ENCODE measurements at places on chromosomes 1 and 21.

DNA sequence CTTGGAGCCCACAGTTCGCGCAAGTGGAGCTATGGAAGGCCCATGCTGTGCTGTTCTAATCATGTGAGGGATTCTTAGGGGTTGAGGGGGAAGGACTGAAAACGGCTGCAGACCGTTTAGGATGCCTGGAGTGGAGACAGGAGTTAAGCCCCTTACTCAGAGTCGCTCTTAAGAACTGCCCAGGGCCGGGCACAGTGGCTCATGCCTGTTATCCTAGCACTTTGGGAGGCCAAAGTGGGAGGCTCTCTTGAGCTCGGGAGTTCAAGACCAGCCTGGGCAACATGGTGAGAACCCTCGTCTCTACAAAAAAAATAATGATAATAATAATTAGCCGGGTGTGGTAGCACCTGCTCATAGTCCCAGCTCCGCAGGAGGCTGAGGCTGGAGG lies 1.1 kb downstream of the ZNF672 start:
- no peak for DNase-seq

GRCh38 chr1:110541906-110542395 lies 23.0 kb upstream of the KCNA10 start:
- no peak for DNase-seq

- no peak for DNase-seq
These were observed 21.3 kb upstream of the IL10 start for GRCh38 chr1:206793620-206794019.

DNA sequence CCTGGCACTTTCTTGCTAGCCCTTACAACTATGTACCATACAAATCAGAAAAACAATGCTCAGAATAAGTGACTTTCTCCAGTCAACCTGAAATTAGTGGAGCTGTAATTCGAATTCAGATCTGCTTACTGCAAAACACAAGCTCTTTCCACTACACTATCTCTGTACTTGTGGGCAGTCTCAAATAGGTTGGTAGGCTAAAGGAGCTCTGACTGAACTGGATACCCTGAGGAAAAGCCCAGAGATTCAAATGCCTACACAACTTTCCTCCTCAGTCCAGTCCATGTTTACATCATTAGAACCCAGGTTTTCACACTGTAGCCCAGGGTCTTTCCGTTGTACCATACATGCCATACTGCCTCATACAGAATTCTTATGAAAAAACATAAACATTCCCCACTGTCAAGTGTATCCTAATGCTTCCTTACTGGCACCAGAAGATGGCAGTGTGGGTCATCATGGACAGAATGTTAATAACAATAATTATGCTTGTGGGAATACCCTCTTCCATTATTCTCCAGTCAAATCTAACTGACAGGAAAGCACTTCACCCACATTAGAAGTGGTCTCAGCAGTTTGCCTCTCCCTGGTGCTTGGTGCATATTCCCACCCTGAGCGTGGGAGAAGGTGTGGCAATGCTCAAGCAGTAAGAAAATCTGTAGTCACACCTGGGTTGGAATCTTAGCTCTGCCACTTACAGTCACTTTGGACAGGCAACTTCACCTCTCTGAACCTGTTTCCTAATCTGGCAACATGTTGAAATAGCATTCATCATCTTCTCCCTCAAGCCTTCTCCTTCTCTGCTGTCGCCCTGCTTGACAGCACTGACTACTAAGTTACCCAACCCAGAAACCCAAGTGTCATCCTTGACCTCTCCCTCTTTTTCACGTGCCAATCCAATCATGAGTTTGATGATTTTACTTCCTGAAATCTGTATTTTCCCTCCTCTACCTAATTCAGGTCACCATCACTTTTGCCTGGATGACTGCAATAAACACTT lies 14.4 kb upstream of the ZFYVE9 start:
- DNase-seq: no peak

Measured in activated T-cell treated with anti-CD3 and anti-CD28 coated beads for 1 hour (primary cell).